H7 (cell line): ENCODE measurements at places on chromosomes 3 and 15. TPM values are rescaled to one million over a fixed set of nuclear protein-coding genes. Genes with fewer than 3 reads are reported as not detected.
A peak's percentile ranks its signal among the peaks of the same experiment; 100 is the strongest.

DNA sequence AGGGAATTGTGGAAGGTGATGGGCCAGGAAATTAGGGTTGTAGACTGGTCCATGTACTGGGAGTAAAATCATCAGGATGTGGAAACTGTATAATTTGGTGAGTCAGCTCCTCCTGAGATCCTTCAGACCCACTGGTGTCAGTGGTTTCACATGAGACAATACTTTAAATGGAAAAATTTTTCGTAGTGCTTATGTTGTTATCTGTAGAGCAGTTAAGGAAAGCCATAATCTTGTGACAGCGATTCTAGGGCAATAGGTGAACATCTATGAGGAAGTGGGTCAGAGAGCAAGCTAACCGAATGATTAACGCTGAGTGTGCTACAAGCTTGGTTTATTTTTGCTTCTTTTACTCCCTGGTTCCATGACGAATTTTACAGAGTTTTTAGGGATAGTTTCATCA is 200.6 kb downstream of the CADM2 start:
- DNase-seq = no peak

- no peak for DNase-seq
Observed at GRCh38 chr15:52437646-52438045, 91.0 kb downstream of the MYO5A start.

- DNase-seq = no peak
Observed at GRCh38 chr3:101720851-101721840, 3.3 kb upstream of the CEP97 start.

DNA sequence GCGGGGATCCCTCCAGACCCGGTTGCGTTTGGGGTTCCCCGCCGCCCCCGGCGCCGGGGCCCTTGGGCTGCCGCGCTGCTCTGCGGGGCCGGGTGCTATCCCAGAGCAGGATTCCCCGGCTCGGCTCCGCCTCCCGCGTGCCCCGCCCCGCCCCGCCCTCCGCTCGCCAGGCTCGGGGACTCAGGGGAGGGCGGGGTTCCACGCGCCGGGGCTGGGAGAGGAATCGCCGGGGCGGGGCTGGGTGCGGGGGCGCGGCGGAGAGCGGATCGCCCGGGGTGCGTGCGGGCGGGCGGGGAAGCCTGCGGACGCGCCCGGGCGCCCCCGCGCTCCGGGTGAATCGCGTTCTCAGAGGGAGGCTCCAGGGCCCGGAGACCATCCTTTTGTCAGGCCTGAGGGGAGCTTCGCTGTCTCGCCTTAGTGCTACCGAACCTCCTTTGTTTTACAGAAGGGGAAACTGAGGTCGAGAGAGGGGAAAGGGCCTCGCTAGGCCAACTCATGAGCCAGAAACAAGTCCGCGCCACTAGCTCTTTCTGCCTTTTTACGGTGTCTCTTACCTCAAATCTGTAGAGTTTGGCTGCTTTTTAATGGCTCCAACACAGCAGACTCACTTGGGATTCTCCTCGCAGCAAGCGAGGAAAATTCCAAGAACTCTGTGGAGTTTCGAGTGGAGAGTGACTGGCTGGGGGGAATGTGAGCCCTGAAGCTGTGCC is at the start of gene TMEM158:
Gene TMEM158 (minus strand): TSS at position 82 of the 710 bp plus-strand sequence. CDS start 260 bp downstream, outside the sequence.
- DNase-seq = peak; percentile 99

DNA sequence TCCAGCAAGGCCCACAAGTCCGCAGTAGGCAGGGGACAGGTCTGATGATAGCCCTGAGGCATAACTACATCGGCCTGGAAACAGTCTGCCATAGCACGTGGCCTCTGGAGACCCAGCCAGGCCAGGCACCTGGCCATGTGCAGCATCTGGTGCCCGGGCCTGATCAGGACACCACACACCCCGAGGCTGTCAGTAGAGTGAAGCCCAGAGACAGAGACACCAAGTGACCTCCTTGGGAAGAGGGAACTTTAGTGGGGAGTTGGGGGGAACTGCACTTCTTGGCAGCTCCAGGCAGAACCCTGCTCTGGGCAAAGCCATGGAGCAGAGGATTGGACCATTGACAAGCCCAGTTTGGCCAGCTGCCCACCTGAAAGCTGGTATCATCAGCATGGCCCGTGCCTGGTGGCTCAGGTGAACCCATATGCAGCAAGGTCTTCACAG is 1.2 kb downstream of the SHISA5 start:
- DNase-seq = no peak

Gene SCG3
- 8.9 and 19.0 TPM in 2 replicates for total RNA-seq

Gene HSPBAP1
- 9.2 and 12.2 TPM in 2 replicates for total RNA-seq

Gene CHST2
- 99.4 and 122 TPM in 2 replicates for total RNA-seq

Gene MME
- total RNA-seq = 2.8 and 4.8 TPM in 2 replicates

Gene UNC13C
- total RNA-seq = 0.03 TPM in 1 of 2 replicates, not detected in the other
